ENCODE measurements at places on chromosomes 16 and 17.

- DNase-seq, result no peak
Measured at GRCh38 chr16:57658130-57658877, 9.8 kb upstream of the ADGRG3 start.

GRCh38 chr17:74618451-74618850 lies 5.1 kb downstream of the CD300E start:
- no peak for DNase-seq

DNA sequence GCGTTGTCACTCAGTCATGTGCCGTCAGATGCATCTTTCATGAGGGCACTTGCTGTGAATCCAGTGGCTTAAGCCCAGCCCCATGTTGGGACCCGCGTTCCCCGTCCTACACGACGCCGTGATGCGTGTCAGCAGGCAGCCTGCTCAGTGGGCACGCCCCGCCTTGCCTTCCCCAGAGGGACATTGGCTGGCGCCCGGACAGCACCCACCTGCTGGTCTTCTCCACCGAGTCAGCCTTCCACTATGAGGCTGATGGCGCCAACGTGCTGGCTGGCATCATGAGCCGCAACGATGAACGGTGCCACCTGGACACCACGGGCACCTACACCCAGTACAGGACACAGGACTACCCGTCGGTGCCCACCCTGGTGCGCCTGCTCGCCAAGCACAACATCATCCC lies 8.8 kb downstream of the ITGB4 start:
- DNase-seq, result no peak

GRCh38 chr17:77246110-77247047 lies 105.6 kb downstream of the SEC14L1 start:
- no peak for DNase-seq

GRCh38 chr17:50884439-50885311 lies 18.5 kb upstream of the TOB1 start:
- no peak for DNase-seq

- no peak for DNase-seq
Measured at GRCh38 chr17:65131946-65132345, 5.2 kb upstream of the RGS9 start.
